GM10248 (cell line): ENCODE measurements at places on chromosomes 5 and 9.

GRCh38 chr5:62791059-62791458, 212.4 kb downstream of the LRRC70 start:
- DNase-seq: no peak

DNA sequence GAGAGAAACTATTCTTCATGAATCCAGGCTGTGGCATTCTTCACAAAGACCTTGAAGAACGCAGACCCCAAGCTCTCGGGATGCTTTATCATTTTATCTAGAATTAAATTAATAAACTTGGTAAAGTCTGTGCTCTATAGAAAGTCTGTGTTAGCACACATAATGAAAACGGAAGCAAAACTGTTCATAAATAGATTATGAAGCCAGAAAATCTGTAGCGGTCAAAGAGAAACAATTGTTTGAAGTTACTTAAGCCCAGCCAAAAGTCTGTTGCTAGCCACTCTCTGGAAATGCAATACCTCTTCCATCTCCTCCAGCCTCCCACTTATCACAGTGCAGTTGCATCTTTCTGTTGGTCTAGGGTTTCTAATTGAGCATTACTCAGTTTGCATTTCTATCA, 375.9 kb downstream of the KIF4B start:
- DNase-seq: no peak

DNA sequence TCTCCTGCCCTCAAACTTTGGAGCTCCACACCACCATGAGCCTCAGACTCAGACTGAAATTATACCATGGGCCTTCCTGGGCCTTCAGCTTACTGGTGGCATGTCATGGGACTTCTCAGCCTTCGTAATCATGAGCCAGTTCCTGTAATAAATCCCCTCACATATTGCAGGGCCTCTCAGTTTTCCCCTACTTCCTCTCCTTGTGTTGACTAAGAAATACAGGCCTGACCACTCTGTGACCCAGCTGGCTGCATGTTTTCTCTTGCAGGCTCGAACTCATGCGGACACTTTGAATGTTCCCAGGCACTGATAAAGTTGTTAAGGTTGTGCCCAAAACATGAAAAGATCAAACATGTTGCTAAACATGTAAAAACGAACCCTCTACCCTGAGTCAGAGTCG, 26.2 kb upstream of the SHC3 start:
- no peak for DNase-seq

DNA sequence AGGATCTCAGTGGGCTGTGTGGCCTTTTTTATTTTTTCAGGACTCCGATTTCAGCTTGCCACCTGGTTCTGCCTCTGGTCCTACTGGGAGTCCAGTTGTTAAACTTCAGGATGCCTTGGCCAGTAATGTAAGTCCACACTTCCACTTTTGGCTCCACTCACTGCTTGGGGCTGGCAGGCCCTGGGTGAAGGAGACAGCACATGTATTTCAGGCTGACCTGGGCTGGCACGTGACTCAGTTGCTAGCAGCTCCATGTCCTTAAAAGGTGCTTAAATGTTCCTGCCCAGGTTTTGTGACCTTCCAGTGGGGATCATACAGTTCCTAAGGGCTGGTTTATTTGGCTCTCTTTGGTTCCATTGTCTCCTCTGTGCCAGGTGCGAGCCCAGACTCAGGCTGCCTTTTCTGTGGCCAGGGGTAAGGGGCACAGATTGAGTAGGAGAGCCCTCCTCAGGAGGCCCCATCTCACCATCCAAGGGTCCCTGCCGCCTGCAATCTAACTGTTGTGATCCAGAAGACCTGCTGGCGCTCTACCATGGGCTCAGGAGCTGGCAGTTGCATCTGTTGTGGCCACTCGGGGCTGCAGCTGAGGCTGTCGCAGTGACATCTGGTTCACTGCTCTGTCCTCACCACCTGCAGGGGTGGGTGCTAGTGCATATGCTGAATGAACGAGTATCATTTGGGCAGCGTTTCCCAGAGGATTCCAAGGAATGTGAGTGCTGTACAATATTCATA, 19.2 kb upstream of the POMT1 start:
- no peak for DNase-seq

DNA sequence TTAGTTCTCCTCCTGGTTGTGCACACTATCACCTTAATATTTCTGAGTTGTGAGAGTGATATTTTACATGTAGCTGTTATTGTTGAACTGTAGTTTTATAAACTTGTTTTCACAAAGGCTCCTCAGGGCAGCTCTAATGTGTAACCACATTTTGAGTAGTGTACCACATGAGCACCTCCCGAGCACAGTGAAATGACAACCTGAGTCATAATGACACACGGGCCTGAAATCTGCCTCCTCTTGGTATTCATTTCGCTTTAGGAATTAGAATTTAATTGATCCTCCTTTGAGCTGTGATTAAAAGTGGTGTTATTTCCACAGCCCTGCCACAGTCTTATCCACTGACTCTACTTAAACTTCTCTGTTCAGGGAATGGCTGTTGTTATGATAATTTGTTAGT, 7.9 kb downstream of the MTRR start:
- no peak for DNase-seq

- no peak for DNase-seq
Measured at GRCh38 chr9:122124048-122124447, 30.9 kb upstream of the TTLL11 start.

DNA sequence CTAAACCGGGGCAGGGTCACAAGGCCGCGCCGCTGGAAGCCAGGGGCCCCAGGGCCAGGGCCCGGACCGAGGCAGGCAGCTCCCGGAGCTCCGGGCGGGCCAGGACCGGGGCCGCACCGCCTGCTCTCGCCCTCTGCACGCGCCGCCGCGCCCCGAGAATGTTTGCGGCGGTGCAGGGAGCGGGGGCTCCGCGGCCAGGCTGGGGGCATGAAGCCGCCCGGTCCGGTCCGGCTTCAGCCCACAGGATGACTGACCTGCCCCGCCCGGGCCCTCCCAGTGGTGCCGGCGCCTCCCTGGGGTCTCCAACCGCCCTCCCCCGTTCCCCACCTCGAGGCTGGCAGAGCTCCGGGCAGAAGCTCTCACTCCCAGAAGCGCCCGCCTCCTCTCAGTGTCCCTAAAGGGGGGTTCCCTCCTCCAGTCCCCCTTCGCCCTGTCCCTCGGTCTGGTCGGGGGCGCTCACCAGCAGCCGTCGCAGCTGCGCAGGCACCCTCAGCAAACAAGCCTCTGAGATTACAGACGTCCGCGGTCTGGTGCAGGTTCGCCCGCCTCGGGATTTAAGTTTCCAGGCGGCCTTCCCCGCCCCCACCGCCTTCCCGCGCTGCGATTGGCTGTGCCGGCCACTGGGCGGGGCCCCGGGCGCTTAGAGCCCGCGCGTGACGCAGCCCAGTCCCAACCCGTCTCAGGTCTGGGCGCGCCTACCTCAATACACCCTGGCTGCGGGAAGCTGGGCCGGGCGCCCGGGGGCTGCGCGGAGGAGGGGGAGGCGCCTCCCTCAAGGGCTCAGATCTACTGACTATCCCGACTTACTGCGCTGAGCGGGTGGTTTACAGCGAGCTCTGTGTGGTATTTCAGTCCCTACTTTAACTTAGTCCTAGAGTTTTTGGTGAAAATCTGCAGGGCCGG, at the start of gene CTSV:
Gene CTSV (minus strand): TSS at position 532 of the 903 bp plus-strand sequence. CDS start 1,099 bp downstream, outside the sequence.
- peak; percentile 91 for DNase-seq

DNA sequence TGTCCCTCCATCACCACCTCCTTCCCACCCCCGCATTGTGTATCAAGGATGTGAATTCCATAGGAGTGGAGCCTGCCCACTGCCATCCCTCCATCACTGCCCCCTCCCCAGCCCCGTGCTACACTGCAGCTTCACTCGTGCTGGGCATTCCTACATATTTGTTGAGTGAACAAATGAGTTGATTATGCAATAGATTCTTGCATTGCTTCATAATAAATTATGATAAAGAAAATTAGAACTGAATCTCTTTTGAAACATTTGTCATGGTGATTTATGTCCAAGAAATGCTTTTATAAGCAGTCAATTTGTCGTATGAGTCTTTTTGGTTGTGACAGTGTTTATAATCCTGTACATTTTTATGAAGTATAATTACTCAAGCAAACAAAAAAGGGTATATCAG, 83.2 kb downstream of the IRX1 start:
- DNase-seq: no peak

- DNase-seq: no peak
Measured at GRCh38 chr5:33474931-33475499, 34.2 kb downstream of the TARS1 start.

DNA sequence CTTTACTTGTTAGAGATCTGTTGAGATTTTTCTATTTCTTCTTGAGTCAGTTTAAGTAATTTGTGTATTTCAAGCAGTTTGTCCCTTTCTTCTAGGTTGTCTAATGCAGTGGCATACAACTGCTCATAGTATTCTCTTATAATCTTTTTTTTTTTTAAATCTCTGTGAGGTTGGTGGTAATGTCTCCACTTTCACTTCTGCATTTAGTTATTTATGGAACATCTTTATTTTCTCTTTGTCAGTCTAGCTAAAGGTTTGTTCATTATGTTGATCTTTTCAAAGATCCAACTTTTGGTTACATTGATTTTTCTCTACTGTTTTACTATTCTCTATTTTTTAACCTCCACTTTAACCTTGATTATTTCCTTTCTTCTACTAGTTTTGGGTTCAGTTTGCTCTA, 13.8 kb downstream of the FOXE1 start:
- no peak for DNase-seq

- no peak for DNase-seq
Measured at GRCh38 chr5:149325166-149325735, 20.0 kb upstream of the GRPEL2 start.

DNA sequence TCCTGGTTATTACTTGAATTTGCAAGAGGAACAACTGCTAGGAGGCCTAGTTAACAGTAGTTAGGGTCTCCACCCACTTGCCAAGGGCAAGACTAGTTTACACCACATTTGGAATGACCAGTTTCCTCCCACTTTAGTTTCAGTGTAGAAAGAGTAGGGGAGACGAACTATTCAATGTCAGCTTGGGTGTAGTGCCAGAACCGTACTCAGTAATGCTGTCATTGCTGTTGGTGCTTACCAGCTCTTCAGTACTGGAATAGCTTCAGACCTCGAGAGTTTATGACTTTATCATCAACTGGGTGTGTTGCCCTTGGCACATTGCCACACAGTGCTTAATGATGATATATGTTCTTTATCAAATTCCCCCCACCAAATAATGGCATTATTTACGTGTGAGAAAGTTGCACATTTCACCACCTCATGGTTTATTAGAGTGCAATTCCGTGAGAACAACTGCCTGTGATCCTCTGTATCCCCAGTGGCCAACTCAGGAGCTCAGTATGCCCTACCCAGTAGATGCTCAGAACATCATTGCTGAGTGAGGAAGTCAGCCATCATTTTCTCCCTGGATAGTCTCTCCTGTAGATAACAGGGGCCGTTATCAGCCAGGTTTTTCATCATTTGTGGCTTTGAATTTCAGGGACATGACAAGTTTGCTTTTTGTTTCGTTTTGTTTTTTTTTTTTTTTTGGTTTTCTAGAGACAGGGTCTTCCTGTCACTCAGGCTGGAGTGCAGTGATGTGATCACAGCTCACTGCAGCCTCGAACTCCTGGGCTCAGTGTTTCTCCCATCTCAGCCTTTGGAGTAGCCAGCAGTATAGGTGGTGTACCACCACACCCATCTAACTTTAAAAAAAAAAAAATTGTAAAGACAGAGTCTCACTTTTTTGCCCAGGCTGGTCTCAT, 67.3 kb downstream of the DOCK8 start:
- DNase-seq: peak; percentile 20

DNA sequence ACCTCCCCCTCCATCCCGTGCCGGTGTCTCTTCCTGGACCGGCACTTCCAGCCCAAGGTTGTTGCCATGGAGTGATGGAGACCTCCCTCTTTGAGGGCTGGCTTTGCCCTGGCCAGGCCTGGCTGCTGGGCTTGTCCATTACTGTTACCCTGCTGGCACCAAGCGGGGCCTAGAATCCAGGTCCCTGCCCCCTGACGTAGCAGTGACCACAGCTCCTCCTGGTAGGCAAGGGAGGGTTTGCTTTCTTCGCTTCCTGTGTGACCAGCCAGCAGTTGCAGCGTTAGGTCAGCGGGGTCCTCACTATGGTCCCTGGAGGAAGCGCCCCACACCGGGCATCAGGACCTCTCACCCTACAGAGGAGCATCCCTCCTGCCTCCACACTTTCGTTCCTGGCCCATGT, 146.7 kb upstream of the COL5A1 start:
- no peak for DNase-seq

- DNase-seq: no peak
Measured at GRCh38 chr5:91712718-91713117, 329.6 kb upstream of the ARRDC3 start.

- peak; percentile 11 for DNase-seq
Measured at GRCh38 chr5:347712-348284, 26.3 kb downstream of the AHRR start.

DNA sequence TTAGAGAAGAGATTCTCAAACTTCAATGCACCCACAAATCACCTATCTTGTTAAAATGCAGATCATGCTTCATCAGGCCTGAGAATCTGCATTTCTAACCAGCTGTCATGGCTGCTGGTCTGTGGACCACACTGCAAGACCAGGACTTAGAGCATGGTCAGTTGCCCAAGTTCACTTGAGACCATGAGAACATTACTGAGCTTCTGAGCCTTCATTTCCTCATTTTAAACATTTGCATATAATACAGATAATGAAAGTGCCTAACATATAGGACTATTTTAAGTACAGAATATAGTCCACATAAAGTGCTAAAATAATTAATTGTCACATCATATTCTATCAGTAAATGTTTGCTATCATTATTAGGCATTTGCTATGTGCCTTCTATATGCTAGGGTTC, 260.8 kb upstream of the TNC start:
- no peak for DNase-seq

DNA sequence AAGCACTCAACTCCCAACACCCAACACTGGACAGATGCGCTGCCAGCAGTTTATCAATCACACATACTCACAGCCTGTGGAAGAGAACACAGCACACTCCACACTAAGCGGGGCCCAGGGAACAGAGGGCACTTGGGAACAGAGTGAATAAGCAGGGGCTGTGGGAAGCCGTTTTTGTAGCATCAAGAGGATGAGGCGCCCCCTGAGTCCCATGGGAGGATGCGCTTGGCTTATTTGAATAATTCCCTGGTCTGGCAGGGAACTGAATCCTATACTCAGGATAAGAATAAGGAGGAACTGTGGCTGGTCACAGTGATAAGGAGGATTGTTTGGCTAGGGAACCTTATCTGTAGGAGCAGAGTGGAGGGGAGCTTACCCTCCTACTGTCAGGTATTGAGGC, 96.1 kb upstream of the DNAH5 start:
- no peak for DNase-seq

- DNase-seq: no peak
Measured at GRCh38 chr5:15009420-15009819, 137.8 kb upstream of the ANKH start.

DNA sequence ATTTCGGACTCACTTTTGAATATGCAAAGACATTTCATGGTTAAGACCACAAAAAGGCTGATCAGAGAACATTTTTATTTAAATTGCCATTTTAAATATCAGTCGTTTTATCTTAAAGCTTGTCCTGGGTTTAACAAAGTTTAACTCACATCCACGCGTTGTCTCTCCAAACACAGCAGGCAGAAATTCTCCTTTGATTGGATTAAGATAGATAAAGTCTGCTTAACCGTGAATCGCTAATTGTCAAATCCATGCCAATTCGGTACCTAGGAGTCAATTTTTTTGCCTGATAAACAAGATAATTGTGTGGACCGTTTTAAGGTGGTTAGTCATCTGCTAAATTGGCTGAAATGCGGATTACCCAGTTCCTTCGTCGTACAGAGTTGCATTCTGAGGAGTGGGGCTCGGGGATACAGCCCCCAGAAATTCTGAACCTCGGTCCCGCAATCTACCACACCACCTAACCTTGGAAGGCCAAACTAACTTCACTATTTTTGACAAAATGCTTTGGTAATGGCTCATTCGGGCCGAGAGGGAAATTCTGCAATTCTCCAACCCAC, 665 bp upstream of the BTF3 start:
- no peak for DNase-seq

GRCh38 chr5:31990701-31991110, 183.4 kb downstream of the GOLPH3 start:
- no peak for DNase-seq
